ENCODE measurements at places on chromosomes 12 and 14.

DNA sequence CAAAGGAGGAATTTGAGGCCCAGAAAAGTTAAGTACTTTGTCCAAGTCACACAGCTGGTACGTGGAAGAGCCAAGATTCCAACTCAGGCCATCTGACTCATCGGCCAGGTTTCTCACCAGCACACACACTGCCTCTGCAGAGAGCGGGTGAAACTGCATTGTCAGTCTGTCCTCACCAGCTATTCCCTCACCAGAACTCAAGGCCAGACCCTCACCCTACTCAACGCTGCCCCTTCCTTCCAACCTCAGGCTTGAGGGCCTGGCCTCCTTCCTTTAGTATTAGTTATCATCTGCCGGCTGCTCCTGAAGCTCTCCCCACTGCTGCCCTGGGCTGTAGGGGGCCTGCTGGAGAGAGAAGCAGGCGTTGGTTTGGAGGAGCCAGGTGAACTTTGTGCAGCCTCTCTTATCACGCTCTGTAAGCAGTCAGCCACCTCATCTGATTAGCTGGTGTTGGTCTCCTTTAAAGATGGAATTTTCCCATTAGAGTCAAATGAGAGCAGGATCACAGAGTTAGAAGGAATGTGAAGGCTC, 16.6 kb upstream of the PLEK2 start:
- no peak for DNase-seq

GRCh38 chr14:31045501-31046080, 19.4 kb upstream of the STRN3 start:
- no peak for DNase-seq

DNA sequence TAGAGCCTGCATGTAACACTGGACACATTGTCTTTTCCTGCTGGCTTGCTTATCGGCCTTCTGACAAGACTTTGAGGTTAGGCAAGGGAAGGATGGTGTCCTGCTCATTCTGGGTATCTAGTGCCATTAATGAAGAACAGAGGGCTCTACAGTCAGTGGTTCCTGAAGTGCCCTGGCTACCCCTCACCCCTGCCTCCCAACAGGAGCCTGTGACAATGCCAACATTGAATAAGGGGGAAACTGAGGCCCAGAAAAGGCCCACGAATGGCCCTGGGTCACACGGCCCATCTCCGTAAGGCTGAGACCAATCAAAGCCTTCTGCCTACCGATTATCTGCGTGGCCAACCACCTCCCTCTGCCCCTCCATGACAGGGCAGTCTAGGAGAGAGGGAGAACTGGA, 2.1 kb downstream of the IFI27L2 start:
- DNase-seq: no peak

DNA sequence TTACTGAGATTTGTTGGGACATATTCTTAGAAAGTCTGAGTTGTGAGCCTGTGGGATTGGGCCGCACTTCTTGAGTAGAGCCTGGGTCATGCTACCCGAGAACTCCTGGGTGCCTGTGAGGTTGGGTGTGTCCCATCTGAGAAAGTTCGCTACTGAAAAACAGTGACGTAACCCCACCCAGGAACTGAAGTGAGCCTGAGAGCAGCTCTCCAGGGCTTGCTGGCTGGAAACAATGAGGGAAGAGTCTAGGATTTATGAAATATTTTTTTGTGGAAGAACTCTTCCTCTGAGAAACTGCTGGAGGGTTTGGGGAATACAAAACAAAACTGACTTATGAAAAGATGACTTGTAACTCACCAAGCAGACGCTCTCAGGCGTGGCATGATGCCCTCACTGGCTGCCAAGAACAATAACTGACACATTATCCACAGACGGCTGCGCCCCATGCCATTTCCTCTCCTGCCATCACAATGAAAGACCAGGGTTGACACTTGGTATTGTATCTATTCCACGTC, 69.2 kb downstream of the RASSF3 start:
- DNase-seq: no peak

- no peak for DNase-seq
Observed at GRCh38 chr12:79371226-79371625, 319.5 kb downstream of the PAWR start.

All from NCI-H1930 (cell line).